ENCODE measurements at places on chromosomes 6 and 20.
A peak's percentile ranks its signal among the peaks of the same experiment; 100 is the strongest.

DNA sequence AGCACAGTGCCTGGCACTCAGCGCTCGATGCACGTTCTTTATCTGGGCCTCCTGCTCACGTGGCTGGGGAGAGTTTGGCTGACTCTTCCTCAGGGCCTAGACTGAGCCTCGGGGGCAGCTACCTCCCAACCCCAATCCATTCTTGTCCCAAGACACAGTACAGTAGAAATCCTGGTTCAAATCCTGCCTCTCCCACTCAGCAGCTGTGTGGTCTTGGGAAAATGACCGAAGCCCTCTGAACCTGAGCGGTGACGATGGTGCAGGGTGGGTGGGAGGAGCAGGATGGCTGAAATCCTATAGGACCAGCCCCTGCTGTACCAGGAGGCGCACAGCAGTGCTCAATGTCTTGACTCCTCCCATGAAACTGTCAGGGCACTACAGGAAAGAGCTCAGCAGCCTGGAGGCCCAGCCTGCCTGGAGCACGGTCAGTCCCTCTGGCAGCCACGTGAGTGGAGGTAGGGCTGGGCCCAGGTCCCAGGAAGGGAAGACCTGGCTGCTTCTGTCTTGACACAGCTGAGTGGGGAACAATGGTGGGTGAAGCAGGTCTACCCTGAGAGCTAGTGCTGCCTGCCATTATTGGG is 31.5 kb downstream of the PDRG1 start:
- DNase-seq, result no peak

- no peak for DNase-seq
Observed at GRCh38 chr6:104601721-104602120, 258.0 kb downstream of the HACE1 start.

GRCh38 chr20:22339091-22339881 is 245.1 kb downstream of the FOXA2 start:
- peak; percentile 38 for DNase-seq

- DNase-seq, result no peak
Observed at GRCh38 chr6:490251-491037, 98.9 kb downstream of the IRF4 start.

- no peak for DNase-seq
Observed at GRCh38 chr20:61413752-61414151, 161.7 kb downstream of the CDH4 start.

DNA sequence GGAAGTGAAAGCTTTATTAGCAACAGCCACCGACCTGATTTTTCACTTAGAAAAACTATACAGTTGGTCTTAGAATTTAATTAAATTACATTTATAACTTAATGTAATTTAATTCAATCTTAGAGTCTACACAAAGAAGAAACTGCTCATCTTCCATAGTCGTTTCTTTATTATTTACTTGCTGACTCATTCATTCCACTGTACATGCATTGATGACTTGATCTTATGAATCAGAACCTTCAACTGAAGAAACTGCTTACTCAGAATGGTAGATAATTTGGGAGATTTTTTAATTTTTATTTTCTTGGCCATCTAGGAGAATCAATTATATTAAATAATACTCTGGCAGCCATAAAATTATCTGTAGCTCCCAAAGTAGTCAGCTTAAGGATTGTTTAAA is 1021.6 kb upstream of the FLRT3 start:
- no peak for DNase-seq

DNA sequence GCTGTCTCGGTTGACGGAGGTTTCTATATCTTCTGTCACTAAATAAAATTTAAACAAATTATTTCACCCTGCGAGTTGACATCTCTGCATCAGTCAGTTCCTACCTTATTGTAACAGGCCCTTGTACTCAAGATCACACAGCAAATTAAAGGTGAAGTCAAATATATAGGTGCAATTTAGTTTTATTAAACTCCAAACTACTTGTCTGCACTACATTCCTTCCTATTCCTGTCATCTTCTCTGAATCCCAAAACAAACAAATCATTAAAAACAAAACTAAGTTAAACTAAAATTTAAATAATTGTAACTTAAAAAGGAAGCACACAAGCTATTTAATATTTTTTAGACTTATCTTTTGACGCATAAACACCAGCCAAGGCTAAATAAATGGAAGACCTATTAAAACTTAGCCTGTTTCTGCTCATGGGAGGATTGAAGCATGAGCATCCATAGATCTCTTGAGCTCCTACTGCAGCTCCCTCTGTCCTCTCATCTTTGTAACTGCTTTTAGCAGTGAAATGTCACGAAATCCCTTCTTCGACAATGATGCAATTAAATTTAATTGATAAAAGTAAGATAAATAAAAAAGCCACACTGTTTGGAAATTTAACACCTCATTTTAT is 1152.3 kb upstream of the GJE1 start:
- no peak for DNase-seq

DNA sequence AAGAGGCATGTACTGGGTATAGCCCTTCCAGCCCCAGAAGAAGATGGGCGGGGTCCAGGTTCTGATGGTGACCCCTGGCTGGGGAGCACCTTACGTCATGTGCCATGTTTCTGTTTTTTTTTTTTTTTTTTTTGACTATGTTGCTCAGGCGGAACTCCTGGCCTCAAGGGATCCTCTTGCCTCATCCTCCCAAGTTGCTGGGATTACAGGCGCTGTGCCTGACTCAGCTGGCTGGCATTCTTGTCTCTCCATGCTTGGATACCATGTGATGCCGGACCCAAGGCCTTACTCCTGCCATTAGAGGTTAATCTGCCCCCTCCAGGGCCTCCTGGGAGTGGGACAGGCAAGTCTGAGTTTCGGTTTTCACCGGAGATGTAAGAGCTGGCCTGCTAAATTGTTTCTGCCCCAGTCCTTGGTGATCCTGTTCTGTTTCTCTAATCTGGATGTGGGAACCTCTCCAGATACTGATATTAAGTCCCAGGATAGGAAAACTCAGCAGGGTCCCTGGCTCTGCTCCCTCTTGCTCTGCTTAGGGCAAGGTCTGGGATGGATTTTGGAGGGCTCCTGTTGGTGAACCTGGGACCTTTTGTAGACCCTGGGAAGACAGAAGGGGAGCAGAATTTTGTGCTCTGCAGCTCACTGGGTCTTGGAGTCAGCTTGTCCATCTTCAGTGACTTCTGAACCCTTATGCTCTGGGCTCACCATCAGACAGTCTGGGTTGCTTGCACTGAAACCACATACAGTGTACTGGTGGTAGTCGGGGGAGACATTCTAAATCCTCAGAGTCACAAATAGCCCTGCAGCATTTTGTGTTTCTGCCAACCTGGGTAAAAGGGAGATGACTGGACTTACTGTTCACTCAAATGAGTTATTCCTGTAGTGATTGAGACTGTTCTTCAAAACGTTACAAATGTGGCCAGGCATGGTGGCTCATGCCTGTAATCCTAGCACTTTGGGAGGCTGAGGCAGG is 45.1 kb downstream of the PTK7 start:
- no peak for DNase-seq

DNA sequence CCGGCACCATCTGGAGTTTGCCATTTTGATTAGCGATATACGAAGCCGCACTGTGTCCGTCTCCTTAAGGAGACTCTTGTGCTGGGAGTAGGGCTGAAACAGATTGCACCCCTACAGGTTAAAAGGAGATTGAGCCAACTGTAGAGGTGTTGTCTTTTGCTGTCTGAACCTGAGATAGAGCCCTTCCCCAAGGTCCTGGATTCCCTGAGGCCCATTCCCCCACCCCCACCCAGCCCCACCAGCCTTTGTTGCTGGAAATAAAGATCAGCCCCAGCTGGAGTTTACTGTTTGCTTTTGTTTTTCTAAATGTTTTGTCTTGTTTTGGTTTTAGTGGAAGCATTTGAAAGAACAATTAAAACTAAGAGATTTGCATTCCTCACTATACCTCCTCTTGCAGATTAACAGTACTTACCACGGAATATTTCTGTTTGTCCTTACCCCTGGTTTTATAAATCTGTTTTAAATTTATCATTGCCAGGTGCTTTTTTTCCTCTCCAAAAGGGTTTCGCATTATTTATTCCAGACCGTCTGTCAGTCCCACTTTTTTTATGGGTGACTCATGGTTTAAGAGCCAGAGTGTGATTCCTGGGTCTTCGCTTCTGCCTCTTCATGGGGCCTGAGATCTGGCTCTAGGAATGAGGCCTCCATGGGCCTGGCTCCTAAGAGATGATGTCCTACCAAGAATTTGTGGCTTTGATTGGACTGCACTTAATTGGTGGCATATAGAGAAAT is 169.2 kb downstream of the DTNBP1 start:
- DNase-seq, result no peak

Data from SK-N-SH (cell line).